ENCODE measurements at places on chromosomes 6 and 20.

DNA sequence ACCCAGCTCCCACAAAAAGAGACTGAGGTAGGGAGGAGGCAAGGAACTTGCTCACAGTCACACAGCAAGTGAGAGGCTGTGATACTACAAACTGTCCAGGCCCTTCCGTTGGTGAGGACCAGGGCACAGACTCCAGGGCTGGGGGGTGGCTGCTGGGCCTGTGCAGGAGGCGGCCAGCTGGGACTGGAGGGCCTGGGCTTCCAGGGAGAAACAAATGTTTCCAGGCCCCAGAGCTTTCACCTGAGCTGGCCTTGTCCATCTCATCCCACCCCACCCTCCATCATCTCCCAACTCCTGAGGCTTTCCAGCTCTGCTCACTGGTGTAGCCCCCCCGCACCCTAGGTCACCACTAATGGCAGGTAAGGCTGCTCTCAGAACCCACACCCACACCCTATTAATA, 86.0 kb downstream of the GRM4 start:
- no peak for DNase-seq

DNA sequence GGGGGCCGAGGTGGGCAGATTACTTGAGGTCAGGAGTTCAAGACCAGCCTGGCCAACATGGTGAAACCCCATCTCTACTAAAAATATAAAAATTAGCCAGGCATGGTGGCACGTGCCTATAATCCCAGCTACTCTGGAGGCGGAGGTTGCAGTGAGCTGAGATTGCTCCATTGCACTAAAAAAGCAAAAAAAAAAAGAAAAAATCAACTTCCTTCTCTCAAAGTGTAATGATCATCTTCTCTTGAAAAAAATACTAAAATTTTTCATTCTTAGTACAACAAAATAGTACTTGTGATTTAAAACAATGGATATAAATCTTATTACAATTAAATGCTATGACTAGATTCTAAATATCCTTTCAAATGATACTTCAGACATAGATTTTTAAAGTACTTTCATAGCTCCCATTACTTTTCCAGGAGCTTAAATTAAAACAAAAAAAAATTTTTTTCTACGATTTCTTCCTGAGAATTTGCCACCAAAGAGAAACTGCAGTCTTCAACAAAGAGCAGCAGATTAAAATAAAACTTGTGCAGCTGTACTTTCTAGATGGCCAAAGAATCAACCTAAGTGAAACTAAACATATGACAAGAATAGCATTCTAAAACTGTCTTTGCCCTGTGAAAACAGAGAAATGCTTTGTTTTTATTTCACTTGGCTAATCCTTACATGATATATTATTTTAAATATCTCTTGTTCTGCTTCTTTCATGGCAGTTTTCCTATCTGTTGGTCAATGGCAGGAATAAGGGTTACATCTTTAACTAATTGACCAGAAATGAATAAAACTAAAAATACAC, 75.2 kb downstream of the MAP3K5 start:
- no peak for DNase-seq

- no peak for DNase-seq
Observed at GRCh38 chr6:143539734-143540133, 28.2 kb upstream of the FUCA2 start.

DNA sequence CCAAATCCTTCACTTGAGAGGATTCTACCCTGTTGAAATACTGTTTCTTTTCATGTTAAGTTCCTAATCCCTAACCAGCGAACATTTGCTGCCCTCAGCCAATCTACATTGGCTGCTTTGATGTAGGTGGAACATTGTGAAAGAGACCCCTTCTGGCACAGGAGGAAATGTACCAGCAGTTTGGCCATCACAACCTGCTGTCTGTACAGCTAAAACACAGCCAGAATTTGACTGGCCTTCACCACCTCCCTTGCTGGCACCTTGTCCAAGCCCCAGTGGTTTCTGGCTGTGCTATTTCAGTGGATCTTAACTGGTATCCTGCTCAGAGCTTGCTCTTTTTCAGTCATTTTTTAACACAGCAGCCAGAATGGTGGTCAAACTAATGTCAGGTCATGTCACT, 202.1 kb upstream of the EPHA7 start:
- DNase-seq: no peak

- no peak for DNase-seq
Observed at GRCh38 chr20:61731363-61732181, 334.1 kb downstream of the TAF4 start.

DNA sequence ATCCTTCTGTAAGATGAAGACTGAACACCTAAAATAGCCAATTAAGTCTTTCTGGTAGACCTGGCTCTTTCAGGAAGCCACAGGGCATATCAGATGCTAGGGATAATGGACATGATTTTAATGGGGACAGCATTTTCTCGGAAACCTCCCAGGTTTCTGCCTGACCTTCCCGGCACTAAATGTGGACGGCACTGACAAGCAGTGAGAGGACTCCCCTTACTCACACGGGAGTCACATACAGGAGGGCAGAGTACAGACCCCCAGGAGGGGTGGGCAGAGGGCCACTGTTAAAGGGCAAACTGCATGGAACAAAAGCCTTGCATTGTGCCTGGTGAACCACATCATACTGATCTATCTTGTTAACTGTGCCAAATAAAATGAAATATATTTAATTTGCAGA, 19.9 kb downstream of the PSMG4 start:
- DNase-seq: no peak

DNA sequence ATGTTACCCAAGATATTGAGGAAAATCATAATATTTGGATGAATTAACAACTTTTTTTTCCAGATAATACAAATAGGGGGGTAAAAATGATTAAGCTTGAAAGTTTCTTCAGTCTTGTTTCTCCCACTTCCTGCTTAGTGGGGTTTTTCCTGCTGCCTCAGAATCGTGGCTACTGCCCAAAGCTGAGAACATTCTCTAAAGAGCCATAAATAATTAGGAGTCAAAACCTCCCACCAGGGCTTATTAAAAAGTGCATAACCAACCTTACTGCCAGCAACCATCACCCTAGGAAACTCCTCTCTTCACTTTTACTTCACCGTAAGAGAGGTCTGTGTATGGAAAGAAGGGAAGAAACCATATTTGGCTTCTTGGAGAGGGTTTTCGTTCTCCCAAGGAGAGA, 9.0 kb upstream of the LCA5 start:
- no peak for DNase-seq

DNA sequence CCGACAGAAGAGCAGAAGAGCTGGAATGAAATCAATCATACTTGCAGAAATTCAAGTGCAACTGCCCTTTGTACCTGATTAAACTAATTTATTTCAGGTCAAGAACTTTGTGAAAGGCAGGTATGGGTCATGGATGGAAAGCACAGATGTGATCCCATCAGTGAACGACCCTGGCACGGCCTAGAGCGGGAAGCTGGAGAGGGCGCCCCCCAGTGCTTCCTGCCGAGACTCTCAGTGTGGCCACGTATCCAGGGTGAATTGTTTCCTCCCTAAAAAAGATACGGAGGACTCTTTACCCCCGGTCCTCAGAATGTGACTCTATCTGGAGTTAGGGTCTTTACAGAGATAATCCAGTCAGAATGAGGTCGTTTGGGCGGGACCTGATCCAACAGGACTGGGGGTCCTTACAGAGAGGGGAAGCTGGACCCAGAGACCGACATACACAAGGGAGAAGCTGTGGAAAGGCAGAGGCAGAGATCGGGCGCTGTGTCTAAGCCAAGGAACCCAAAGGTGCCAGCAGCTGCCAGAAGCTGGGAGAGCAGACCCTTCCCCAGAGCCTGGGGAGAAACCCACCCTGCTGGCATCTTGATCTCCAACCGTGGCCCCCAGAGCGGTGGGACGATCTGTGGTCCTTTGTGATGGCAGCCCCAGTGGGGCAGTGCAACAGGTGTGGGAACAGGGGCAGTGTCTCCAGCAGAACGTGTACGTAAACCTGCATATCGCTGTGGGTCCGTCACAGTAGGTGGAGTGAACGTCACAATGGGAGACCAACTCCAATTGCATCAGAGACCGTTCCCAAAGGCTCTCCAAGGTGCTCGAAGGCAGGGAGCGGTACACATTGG, 91.9 kb downstream of the TAF4 start:
- DNase-seq: no peak

DNA sequence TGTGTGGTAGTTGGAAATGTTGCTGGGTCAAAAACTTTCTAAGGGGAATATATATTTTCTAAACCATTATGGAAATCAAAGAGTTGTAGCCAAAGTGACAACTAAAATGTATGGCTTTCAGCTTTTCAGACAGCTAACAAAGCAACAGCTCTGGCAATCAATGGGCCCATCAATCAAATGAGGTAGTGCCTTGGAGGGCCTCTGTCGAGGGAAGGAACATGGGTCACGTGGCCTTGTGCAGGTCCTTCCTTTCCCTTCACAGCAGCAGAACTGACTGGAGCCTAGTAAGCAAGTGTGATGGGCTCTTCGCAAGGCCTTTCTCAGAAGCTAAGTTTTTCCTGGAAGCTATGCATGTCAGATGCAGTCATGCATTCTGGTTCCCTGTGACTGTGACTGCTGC, 17.9 kb downstream of the FAXC start:
- DNase-seq: no peak

DNA sequence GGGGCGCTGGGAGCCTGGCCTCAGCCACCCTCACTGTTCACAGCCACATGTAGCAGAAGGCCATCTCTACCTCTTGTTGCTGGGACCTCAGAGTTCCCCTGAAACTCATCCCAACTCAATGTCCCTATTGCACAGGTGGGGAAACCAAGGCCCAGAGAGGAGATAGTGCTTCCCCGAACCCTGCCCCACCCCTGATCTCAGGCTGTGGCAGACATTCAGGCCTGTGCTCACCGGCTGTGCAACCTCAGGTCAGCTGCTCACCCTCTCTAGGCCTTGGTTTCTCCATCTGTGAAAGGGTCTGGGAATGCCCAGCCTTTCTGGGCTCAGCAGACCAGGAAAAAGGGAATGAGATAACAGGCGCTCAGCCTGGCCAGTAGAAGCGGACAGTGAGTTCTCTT, 6.4 kb upstream of the SLC52A3 start:
- no peak for DNase-seq

GRCh38 chr6:167116109-167116837, 6.6 kb upstream of the CCR6 start:
- no peak for DNase-seq

- no peak for DNase-seq
Observed at GRCh38 chr6:53539561-53539960, 5.3 kb downstream of the GCLC start.

DNA sequence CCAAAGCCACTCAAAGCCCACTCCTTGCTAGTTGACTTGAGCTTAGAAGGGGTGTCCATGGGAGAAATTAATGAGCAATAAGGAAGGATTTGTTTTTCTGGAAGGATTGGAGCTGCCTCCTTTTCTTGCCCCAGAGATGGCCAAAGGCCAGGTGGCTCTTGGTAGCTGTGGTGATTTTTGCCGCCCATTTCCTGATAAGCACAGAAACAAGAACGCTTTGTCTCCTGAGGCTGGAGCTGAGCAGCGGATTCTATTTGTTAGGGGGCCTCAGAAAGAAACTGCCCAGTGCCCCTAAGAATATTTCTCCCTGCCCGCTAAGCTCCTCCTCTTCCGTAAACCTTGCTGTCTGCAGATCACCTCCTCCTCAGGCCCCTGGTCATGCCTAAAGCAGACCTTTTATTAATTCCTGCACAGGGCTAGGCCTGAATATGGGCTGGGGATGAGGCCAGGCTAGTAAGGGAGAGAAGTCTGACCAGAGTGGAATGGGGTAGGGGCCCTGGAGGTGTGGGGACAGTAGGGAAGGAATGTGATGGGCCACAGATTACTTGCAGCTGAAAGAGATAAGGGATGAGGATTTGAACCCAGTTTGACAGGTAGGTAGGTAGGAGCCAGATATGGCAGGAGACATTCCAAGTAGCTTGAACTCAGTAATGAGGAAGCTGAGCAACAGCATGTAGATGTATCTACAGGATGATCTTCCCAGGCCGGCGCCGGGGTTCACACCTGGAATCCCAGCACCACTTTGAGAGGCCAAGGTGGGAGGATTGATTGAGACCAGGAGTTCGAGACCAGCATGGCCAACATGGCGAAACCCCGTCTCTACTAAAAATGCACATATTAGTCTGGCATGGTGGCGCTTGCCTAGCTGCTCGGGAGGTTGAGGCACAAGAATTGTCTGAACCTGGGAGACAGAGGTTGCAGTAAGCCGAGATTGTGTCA, 71.2 kb upstream of the NAA20 start:
- no peak for DNase-seq

DNA sequence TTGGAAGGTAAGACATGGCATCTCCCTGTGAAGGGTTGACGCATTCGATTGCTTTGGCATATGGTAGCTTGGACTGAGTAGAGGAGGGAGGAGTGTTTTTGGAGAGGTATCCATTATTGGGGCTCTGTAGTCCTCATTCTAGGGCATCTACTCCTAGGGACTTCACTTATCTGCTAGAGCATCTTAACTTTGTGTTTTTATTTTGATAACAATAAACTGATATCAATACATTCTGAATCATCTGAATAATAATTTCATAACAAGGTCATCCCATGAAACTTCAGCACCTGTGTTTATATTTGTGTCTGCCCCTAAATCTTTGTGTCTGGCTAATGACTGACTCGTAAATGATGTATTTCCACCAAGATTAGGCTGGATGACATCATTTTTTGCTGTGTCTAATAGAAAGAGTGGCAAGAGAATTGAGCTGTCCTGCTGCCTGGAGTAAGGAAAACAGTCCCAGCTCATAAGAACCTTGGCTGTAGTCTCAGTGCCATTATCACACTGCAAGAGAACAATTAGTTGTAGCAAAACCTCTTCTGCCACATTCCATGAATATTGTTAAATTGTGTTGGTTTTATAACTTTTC, 288.5 kb downstream of the PRL start:
- DNase-seq: no peak

- no peak for DNase-seq
Observed at GRCh38 chr20:7792150-7792869, 147.9 kb downstream of the HAO1 start.

- DNase-seq: no peak
Observed at GRCh38 chr6:140825731-140826130, 1307.0 kb upstream of the GJE1 start.

GRCh38 chr6:146546443-146547043, 2.9 kb downstream of the RAB32 start:
- DNase-seq: no peak

DNA sequence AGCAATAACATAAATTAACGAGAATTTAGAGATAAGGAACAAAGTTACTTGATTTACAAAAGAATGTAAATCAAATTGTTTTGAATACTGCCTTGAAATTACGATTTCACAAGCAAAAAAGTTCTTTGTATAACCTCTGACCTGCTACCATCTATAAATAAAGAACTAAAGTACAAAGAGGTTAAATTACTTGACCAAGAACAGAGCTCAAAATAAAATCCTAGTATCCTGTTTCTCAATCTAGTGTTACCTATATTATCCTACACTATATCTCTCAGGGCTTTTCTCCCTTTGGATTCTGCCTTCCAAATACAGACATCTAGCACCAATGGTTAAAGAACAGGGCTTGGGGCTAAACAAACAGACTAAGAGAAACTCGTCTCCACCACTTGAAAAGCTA, 43.8 kb downstream of the PLN start:
- DNase-seq: no peak
